Right lobe of liver (tissue), 6 donors: ENCODE measurements at places on chromosomes 12 and 14.

DNA sequence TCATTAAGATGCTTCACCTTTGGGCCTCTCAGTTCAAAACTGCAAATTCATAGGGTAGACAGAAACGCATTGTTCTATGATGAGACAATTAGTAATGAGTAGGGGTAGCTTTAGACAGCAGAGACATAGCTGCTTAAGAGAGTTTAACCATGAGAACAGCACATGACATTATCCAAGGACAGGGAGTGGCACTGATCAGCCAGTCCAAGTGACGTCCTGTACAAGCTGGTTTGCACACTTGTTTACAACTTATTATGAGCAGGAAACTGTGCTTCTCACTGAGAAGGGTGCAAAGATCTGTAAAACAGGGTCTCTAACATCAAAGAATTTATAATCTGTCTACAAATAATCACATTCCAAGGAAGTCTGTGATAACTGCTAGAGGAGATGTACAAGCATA is 11.2 kb upstream of the SRSF5 start:
- no peak for DNase-seq

- no peak for DNase-seq
Measured at GRCh38 chr14:95707327-95707726, 6.6 kb downstream of the TCL1A start.

DNA sequence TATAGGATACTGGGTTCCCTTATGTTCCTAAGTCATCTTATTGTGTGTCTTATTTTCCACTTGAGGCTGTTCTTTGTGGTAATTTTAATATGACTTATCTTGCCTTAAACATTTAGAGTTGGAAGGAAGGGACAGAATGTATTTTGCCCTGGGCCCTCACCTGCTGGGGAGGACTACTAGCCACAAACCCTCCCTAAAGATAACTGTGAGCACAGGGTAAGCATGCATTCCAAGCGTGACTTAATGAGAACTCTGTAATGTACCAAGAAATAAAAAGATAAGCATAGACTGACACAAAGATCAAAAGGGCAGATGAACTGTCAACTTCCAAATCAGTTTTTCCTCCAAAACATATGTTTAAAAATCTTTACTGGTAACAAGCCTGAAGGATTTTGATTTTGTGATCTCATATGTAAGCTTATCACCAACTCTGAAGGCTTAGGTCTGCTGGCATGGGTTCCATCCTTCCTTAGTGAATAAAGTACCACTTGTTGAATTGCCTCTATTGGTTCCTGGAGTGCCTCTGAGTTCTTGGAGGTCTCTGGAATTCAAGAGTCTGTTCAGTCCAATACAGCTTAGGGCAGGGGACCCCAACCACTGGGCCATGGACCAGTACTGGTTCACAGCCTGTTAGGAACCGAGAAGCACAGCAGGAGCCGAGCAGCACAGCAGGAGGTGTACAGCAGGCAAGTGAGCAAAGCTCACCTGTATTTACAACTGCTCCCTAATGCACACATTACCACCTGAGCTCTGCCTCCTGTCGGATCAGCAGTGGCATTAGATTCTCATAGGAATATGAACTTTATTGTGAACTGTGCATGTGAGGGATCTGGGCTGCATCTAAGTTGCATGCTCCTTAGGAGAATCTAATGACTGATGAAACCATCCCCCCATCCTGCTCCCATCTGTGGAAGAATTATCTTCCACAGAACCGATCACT is 29.8 kb upstream of the NFYB start:
- DNase-seq: no peak

- no peak for DNase-seq
Measured at GRCh38 chr14:102095231-102095870, 8.5 kb upstream of the HSP90AA1 start.

GRCh38 chr12:54631551-54631950 is 3.1 kb downstream of the LACRT start:
- DNase-seq: no peak

- no peak for DNase-seq
Measured at GRCh38 chr12:32257695-32258496, 141.5 kb upstream of the FGD4 start.

DNA sequence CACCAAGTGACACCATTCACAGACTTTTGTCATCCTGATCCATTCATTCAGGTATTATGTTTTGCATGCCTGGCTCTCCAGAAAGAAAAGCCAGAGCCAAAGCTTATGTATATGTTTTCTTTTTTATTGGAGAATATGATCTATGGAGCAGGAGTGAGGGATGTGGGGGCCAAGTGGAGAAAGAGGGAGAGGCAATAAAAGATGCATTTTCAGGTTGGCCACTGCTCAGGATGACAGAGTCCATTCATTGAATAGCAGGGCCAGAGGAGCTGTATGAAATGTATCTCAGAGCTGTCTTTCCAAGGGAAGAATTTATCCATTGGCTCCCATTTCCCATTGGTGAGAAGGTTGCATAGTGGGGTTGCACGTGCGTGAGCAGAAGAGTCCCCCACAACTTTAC is 416.1 kb downstream of the ATP23 start:
- no peak for DNase-seq

DNA sequence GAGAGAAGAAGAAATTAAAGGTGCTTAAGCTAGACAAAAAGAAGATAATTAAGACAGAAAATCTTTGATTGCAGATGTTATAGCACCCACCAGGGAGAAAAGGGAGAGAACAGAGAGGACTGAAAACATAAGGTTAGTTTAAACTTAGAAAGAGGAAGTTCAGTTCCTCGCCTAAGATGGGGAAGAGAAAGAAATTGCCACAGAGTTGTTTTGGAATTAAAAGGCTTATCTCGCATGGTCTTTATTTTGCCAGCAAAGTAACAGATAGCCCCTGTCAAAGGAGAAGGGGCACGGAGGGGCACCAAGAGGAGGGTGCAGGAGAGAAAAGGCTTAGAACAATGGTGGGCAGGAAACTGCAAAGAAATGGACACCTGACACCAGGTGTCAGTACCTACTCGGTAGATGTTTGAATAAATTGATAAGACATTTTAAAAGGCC is 17.8 kb upstream of the OXA1L start:
- DNase-seq: no peak

- no peak for DNase-seq
Measured at GRCh38 chr12:111672822-111673381, 12.9 kb downstream of the BRAP start.

- DNase-seq: no peak
Measured at GRCh38 chr12:105843986-105844760, 294.6 kb downstream of the NUAK1 start.
